ENCODE measurements at places on chromosomes 5 and 9. TPM values are rescaled to one million over a fixed set of nuclear protein-coding genes. Genes with fewer than 3 reads are reported as not detected.

The PRSS3 gene
- total RNA-seq: 8.0 TPM

The RNF183 gene
- not detected for total RNA-seq

The PCDHB13 gene
- total RNA-seq: 0.59 TPM

The CDH12 gene
- total RNA-seq: not detected

The ZCCHC9 gene
- 15.3 TPM for total RNA-seq

The COL5A1 gene
- 82.4 TPM for total RNA-seq

The ZNF454 gene
- 2.8 TPM for total RNA-seq

The FCN2 gene
- not detected for total RNA-seq

The LAMC3 gene
- 0.30 TPM for total RNA-seq

The MTX3 gene
- 7.2 TPM for total RNA-seq

The CEMIP2 gene
- total RNA-seq: 60.5 TPM

Measured in smooth muscle cell of the coronary artery (primary cell).